ENCODE measurements at places on chromosomes 4 and X. TPM values are rescaled to one million over a fixed set of nuclear protein-coding genes. Genes with fewer than 3 reads are reported as not detected.
A peak's percentile ranks its signal among the peaks of the same experiment; 100 is the strongest.

- H3K4me1 ChIP-seq: no peaks in the 10 kb centered on the region
- DNase-seq: no peak
- no peaks in the 10 kb centered on the region for H3K36me3 ChIP-seq
These were observed 82.5 kb downstream of the TIGD2 start for GRCh38 chr4:89193843-89194242.

GRCh38 chr4:14264437-14264836 is 636.9 kb upstream of the BOD1L1 start:
- no peak for DNase-seq
- H3K36me3 ChIP-seq: no peaks in the 10 kb centered on the region
- H3K27ac ChIP-seq: no peak overlapping the region
- H3K27me3 ChIP-seq: peaks cover 2% of the 10 kb centered on the region
- H3K4me3 ChIP-seq: no peak overlapping the region

DNA sequence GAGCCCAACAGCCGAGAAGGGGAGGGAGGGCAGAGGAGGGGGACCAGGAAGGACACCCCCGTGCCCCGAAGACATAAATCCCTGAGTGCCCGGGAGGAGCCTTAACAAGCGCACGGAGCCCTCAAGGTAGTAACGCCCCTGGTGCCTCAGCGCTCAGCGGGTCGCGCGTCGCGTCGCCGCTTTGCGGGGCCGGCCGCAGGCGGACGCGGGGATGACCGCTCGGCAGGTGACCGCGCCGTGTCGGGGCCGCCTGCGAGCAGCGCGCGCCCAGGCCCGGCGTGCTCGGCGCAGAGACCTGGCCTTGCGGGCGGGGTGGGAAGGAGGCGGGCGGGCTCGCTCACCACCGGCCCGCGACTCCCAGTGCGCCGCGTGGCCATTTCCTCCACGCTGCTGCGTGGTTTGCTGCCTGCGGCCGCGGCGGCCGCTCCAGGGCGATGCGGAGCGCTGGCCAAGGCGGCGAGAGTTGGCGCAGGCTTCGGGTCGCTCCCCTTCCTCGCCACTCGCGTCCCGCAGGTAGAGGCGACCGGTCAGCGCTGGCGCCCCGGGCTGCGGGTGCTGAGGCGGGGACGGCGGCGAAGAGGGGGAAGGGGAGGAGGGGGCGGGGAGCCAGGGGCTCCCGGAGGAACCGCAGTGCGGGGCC is 632 bp downstream of the CCSER1 start:
- peaks cover 2% of the 10 kb centered on the region for H3K27me3 ChIP-seq
- H3K4me1 ChIP-seq: no peaks in the 10 kb centered on the region
- peak; percentile 40 for DNase-seq

DNA sequence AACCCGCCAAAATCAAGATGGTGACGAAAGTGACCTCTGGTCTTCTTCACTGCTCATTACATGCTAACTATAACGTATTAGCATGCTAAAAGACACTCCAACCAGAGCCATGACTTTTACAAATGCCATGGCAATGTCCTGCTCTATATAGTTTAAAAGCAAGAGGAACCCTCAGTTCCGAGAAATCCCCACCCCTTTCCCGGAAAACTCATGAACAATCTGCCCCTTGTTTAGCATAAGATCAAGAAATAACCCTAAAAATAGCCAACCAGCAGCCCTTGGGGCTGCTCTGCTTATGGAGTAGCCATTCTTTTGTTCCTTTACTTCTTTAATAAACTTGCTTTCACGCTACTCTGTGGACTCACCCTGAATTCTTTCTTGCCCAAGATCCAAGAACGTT is 463.5 kb upstream of the FAM241A start:
- no peak overlapping the region for H3K27ac ChIP-seq
- H3K4me1 ChIP-seq: no peaks in the 10 kb centered on the region
- H3K4me3 ChIP-seq: no peak overlapping the region
- H3K27me3 ChIP-seq: no peaks in the 10 kb centered on the region

GRCh38 chr4:95250544-95251137 is 298.1 kb downstream of the UNC5C start:
- H3K4me1 ChIP-seq: no peaks in the 10 kb centered on the region
- DNase-seq: no peak
- no peak overlapping the region for H3K4me3 ChIP-seq
- no peak overlapping the region for H3K27ac ChIP-seq

GRCh38 chr4:76523593-76523992 is 88.6 kb downstream of the SHROOM3 start:
- no peak for DNase-seq
- no peak overlapping the region for H3K27ac ChIP-seq
- no peaks in the 10 kb centered on the region for H3K27me3 ChIP-seq

DNA sequence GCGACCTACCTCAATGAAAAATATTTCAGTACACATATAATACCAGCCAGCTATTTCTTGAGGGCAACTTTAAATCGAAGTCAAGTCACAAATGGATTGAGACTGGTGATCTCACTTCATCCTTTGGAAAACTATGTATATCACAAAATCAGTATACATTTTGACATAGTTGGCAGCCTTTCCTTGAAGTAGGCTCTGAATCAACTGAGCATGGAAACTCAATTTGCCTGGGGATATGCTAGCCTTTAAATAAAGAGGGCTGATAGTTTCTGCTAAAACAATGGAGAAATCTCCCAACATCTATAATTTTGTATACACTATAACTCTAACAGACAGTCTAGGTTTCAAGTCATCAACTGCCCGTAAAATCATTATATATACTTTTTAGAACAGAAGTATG is 282.8 kb upstream of the TENM3 start:
- H3K4me3 ChIP-seq: no peak overlapping the region
- DNase-seq: no peak
- no peaks in the 10 kb centered on the region for H3K36me3 ChIP-seq
- no peak overlapping the region for H3K27ac ChIP-seq
- no peaks in the 10 kb centered on the region for H3K27me3 ChIP-seq

DNA sequence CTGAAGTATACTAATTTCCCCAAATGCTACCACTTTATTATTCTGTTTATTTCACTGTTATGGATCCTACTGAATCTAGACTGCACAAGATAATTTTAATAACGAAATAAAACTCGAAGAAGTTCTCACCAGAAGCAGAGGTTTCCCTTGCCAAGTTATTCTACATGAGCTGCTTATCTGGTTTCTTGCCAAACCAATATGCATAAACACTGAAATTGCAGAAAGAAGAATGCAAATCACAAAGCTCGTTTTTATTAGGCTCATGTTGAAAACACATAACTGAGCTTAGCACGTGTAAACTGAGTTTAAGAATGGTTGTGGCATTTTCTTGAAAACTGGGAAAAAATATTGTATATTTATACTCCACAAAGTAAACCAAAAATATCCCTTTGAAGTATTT is 35.9 kb downstream of the GRID2 start:
- no peak for DNase-seq
- no peaks in the 10 kb centered on the region for H3K36me3 ChIP-seq
- no peaks in the 10 kb centered on the region for H3K4me1 ChIP-seq
- H3K4me3 ChIP-seq: no peak overlapping the region
- H3K27ac ChIP-seq: no peak overlapping the region
- H3K27me3 ChIP-seq: no peaks in the 10 kb centered on the region

GRCh38 chr4:141107927-141108326 is 25.3 kb downstream of the RNF150 start:
- no peak overlapping the region for H3K4me3 ChIP-seq
- no peaks in the 10 kb centered on the region for H3K27me3 ChIP-seq
- no peak overlapping the region for H3K27ac ChIP-seq
- H3K36me3 ChIP-seq: no peaks in the 10 kb centered on the region
- DNase-seq: no peak
- no peaks in the 10 kb centered on the region for H3K4me1 ChIP-seq

DNA sequence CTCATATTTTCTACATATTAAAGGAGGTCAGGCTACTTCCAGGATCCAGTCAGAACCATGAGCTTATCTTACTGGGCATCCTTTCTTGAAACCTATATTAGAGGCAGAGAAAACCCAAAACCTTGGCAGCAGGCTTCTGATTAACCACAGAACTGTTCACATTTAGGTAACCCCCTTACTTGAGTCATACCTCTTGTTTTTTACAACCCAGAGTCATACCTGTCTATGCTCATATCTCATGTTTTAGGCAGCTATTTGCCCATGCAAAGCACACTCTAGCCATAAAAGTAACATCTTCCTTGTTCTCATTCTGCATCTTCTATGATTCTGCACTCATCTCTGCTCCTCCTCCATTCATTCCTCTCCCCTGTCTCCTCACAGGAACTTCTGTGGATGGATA is 138.0 kb upstream of the SMIM31 start:
- no peak overlapping the region for H3K4me3 ChIP-seq
- DNase-seq: no peak
- no peaks in the 10 kb centered on the region for H3K36me3 ChIP-seq
- H3K27me3 ChIP-seq: no peaks in the 10 kb centered on the region
- H3K27ac ChIP-seq: no peak overlapping the region
- H3K4me1 ChIP-seq: no peaks in the 10 kb centered on the region

DNA sequence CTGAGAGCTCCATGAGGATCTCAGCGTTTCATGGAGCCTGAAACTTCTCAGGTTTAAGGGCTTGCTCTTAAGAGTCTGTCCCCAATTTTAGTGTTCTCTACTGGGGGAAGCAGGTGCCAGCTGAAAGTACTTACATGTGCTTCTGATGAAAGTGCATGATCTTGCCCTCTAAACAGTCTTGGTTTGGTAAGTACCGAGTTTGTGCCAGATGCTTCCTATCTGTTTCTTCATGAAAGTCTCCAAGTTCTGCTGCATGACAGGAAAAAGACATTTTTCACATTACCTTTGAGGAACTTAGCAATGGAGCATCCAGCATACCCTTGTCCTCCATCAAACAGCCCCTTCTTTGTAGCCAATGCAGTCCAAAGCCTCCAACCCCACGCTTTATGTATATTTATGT is 42.0 kb downstream of the FRMD7 start:
- H3K4me3 ChIP-seq: no peak overlapping the region
- no peaks in the 10 kb centered on the region for H3K4me1 ChIP-seq
- no peaks in the 10 kb centered on the region for H3K27me3 ChIP-seq

- H3K36me3 ChIP-seq: no peaks in the 10 kb centered on the region
- H3K4me1 ChIP-seq: no peaks in the 10 kb centered on the region
- H3K27ac ChIP-seq: no peak overlapping the region
These were observed 925.6 kb downstream of the SH3BGRL start for GRCh38 chrX:82127228-82128123.

DNA sequence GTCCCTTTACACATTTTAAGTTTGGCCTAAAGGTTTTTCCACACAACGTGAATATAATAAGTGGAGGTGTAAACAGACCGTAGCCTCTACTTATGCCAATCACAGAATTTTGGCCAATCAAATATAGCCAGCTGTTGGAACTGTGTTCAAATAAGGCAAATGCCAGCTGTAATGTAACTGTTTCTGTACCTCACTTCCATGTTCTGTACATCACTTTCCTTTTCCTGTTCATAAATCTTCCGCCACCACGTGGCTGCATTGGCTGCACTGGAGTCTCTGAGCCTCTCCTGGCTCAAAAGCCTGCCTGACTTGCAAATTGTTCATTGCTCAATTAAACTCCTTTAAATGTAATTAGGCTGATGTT is 105.1 kb upstream of the SMIM31 start:
- H3K27me3 ChIP-seq: no peaks in the 10 kb centered on the region
- H3K4me3 ChIP-seq: no peak overlapping the region

- H3K27ac ChIP-seq: no peak overlapping the region
- no peaks in the 10 kb centered on the region for H3K4me1 ChIP-seq
- no peak overlapping the region for H3K4me3 ChIP-seq
- H3K36me3 ChIP-seq: no peaks in the 10 kb centered on the region
- no peaks in the 10 kb centered on the region for H3K27me3 ChIP-seq
These were observed 21.4 kb upstream of the RBPJ start for GRCh38 chr4:26299254-26299882.

- no peak for DNase-seq
- H3K4me3 ChIP-seq: no peak overlapping the region
- H3K27ac ChIP-seq: no peak overlapping the region
- H3K27me3 ChIP-seq: no peaks in the 10 kb centered on the region
These were observed 279.6 kb downstream of the CFAP299 start for GRCh38 chr4:80615099-80615498.

- no peak overlapping the region for H3K27ac ChIP-seq
- no peak overlapping the region for H3K4me3 ChIP-seq
- no peaks in the 10 kb centered on the region for H3K27me3 ChIP-seq
- H3K36me3 ChIP-seq: no peaks in the 10 kb centered on the region
- H3K4me1 ChIP-seq: no peaks in the 10 kb centered on the region
- DNase-seq: no peak
These were observed 24.1 kb upstream of the OCIAD2 start for GRCh38 chr4:48930654-48931053.

- DNase-seq: no peak
- no peaks in the 10 kb centered on the region for H3K36me3 ChIP-seq
- H3K27ac ChIP-seq: no peak overlapping the region
- peaks cover 6% of the 10 kb centered on the region for H3K4me1 ChIP-seq
- no peaks in the 10 kb centered on the region for H3K27me3 ChIP-seq
These were observed 34.2 kb downstream of the PLAC1 start for GRCh38 chrX:134624046-134624430.

- H3K36me3 ChIP-seq: no peaks in the 10 kb centered on the region
- no peak for DNase-seq
- no peaks in the 10 kb centered on the region for H3K4me1 ChIP-seq
- no peak overlapping the region for H3K27ac ChIP-seq
- H3K4me3 ChIP-seq: no peak overlapping the region
These were observed 646.0 kb downstream of the RPA4 start for GRCh38 chrX:97529536-97530200.

DNA sequence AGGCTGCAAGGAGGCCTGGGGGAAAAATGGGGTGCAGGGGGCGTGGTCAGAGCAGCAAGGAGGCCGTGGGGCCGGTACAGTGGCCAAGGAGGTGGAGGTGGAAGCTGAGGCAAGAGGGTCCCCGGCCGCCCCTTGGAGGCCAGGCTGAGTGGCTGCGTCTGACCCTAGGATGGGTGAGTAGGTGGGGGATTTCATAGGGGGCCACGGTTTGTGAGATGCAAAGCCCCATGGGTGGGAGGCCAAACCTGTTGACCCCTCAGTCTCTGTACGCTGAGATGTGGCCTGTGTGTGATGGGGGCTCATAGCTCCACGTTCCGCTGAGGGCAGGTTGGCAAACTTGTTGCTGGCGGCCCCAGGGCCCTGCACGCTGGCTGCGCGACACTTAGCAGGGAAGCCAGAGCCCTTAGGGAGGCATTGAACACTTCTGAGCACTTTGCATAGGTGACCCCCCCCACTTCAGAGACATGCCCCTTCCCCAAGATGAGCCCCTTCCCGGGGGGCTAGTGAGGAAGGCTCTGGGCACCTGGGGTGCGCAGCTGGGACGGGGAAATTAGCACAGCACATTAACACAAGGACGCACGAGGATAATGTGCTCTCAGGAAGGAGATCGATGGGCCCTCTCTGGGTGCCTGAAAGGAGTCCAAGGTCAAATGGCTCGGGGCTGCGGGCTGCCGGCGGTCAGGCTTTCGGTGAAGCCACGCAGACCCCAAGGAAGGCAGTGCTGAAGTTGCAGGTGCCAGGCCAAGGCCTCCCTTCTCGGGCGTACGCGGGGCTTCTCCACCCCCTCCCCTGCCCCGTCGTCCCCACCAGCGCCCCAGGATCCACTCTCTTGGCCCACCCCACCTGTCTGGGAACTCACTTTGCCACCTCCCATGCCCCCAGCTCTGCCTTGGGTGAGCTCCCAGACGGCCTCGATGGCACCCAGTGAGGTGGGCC is 107.4 kb downstream of the HMX1 start:
- no peak overlapping the region for H3K27ac ChIP-seq
- no peak overlapping the region for H3K4me3 ChIP-seq
- H3K4me1 ChIP-seq: no peaks in the 10 kb centered on the region
- H3K36me3 ChIP-seq: no peaks in the 10 kb centered on the region
- DNase-seq: peak; percentile 71

- no peaks in the 10 kb centered on the region for H3K4me1 ChIP-seq
- H3K36me3 ChIP-seq: no peaks in the 10 kb centered on the region
- H3K27me3 ChIP-seq: peaks cover 3% of the 10 kb centered on the region
- no peak overlapping the region for H3K4me3 ChIP-seq
- no peak overlapping the region for H3K27ac ChIP-seq
These were observed 15.6 kb downstream of the CHRNA9 start for GRCh38 chr4:40350627-40351227.

Gene CXCL8
- total RNA-seq: 12.1 TPM

Gene FREM3
- total RNA-seq: 0.36 TPM

Gene KCND1
- total RNA-seq: 4.8 TPM

Gene PWWP3B
- total RNA-seq: not detected
